NCI-H526 treated with DMSO at 0.1 percent for 48 hours (cell line): ENCODE measurements at places on chromosomes 11 and 22.

DNA sequence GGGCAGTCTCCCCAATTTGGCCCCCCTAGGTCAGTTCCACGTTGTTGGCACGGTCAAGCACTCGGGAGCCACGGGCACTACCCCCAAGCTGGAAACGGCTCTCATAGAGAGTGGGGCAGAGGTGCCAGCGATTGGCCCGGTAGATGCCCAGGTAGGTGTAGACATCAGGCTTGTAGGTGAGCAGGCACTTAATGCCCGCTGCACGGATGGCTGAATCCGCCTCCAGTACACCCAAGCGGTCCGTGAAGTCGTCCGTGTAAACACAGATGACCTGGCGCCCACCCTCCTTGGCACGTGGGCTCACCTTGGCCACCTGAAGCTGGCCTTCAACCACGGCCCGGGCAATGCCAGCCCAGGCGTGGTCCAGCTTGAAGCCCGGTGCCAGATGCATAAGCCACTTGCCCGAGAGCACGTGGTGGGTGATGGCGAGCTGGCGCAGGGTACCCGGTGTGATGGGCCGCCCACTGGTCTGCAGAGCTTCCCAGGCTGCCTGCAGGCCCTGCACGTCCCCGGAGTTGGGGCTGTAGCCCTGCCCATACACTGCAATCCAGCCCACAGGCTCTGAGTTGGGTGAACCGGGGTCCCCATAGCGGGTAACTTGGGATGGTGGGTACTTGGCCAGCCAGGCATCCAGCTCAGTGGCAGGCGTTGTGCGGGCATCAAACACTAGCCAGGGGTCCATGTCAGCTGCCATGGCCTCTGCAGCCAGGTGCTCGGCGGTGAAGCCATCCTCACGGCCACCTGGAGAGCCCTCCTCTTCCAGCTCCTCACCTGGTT lies 1.2 kb downstream of the C11orf68 start:
- DNase-seq: no peak

- DNase-seq: no peak
Measured at GRCh38 chr11:19646308-19646707, 66.3 kb upstream of the NAV2 start.

DNA sequence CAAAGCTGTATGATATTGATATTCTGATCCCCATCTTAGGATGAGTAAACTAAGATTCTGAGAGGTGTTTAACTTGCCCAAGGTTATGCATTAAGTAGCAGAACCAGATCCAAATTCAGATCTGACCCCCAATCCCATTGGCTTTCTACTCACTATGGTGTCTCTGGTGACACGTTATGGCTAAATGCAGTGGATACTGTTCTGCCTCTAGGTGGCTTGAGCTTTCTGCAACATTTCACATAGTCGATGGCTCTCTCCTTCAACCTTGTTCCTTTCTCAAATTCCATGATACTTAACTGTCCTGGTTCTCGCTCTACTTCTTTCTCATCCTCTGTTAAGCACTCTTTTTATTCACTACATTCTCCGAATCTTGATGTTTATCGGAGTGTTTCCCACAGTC lies 9.4 kb downstream of the C11orf97 start:
- DNase-seq: peak; percentile 25

- DNase-seq: no peak
Measured at GRCh38 chr11:64620381-64620971, 29.5 kb downstream of the SLC22A12 start.

GRCh38 chr11:73597336-73597955 lies 466 bp downstream of the FAM168A start:
- no peak for DNase-seq

- no peak for DNase-seq
Measured at GRCh38 chr11:117641008-117641915, 155.8 kb downstream of the DSCAML1 start.

DNA sequence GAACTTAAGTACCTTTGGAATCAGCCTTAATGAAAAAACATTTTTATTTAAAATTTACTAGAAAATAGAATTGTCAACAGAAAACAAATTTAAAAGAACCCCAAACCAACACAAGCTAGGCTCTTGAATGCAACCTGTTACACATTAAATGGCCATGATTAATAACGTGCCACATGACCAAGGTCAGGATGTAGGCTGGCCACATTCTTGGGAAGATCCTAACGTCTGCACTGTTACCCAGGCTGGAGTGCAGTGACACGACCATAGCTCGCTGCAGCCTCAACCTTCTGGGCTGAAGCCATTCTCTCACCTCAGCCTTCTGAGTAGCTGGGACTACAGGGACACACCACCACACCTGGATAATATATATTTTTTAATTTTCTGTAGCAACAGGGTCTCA lies 126.4 kb upstream of the APOA1 start:
- DNase-seq: no peak

DNA sequence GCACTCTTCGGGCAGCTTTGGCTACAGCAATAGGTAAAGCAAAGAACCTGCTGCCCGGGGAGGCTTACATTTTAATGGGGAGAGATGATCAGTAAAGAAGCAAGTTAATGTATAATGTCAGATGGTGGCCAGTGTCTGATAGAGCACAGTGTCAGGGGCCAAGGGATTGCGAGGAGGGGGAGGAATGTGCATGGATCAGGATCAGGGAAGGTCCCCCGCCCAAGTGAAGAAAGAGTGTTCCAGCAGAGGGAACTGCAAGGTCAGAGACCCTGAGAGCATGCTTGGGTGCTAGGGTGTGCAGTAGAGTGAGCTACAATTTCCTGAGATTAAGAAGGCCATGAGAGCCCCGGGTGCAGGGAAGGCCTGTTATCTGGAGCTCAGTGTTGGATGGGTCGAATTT lies 39.7 kb downstream of the TIMP3 start:
- no peak for DNase-seq

DNA sequence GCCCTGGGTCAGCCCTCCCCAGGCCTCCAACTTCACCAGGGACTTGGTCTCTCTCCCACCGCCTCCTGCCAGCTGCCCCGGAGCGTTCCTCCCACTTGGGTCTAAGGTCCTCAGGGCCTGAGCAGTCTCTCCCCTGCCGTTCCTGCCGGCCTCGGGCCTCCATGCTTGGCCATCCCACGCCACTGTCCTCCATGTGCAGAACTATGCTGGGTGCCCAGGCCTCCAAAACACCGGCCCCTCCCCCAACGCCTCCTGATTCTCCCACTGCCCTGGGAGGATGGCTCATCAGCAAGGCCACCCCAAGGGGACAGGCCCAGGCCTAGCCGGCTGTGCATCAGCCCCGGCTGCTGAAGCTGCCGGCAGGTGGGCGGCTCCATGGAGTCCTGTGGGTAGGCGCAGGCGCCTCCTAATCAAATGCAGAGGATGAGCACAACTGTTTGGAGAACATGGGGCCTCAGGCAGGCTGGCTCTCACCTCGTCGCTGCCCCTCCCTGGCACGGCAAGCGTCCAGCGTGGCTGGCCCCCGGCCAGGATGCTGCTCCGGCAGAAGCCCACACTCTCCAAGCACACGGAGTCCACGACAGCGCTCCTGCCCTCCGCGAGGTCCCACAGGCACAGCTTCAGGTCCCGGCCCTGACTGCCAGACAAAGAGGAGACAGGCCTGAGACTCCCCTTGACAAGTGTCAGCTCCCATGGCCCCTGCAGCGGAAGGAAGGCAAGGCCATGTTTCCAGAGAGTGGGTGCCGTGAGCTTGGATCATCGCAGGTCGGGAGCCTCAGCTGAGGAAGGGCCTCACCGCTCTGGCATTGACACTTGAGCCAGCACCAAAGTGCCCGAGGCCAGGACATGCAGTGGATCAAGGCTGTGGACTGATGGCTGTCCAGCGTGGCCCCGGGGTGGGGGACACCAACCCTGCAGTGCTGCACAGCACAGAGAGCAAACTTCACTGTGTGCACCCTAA lies 42.6 kb downstream of the GNB1L start:
- DNase-seq: no peak

DNA sequence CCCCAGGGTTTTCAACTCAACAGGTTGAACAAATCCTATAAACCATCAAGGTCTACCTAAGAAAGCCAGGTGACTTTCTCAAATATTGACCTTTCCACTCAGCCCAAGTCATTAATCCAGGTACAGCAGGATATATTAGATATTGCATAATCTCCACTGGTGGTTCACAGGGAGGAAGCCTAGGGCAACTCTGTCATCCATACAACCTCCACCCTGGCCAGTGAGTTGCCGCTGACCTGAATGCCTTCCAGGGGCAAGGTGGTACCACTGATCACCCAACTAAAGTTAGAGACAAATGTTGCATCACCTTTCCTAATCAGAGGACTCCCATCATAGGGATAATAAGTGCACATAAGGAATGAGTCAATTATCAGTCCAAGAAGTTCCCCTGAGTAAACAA lies 22.9 kb downstream of the GUCD1 start:
- DNase-seq: no peak

DNA sequence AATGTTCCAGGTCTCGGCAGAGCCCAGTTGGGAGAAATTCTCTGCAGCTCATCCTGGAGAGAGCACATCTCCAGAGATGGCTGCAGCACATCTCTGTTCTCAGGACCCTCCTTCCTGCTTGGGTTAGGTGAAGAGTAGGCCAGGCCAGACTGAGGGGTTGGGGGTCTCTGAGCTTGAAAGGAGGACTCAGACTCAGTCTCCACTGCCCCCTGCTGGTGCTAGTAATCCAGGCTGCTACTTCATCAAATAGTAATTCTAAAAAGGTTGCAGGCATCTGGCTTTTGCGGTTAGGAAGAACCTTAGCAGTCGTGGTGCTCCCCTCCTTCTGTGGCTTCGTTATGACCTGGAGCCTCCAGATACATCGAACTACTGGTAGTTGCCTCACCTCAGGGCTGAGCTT lies 9.7 kb downstream of the TUB start:
- peak; percentile 39 for DNase-seq

DNA sequence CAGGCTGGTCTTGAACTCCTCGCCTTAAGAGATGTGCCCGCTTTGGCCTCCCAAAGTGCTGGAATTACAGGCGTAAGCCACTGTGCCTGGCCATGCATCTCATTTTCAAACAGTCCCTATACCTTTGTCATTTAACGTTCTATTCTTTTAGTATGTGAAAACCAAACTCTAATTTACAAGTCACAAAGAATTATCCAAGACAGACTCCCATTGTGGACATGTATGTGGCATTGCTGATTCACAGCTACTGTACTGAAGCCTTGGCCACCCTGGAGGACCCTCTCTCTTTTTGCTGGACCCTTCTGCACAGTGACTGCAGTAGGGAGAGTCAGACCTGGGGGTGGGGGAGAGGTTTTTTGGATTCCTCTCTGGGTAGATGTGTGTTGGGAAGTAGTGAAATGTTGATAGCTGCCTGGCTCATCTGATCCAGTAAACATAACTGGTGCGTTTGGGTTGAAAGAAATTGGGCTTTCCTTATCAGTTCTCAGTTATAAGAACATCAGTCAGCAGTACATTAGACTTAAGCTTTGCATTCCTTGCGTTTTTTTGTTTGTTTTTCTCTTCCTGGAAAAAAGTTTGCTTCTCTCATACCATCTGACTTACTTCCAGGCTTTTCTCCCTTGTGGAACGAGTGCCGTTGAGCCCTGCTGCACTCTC lies 65.9 kb downstream of the MED15 start:
- no peak for DNase-seq

DNA sequence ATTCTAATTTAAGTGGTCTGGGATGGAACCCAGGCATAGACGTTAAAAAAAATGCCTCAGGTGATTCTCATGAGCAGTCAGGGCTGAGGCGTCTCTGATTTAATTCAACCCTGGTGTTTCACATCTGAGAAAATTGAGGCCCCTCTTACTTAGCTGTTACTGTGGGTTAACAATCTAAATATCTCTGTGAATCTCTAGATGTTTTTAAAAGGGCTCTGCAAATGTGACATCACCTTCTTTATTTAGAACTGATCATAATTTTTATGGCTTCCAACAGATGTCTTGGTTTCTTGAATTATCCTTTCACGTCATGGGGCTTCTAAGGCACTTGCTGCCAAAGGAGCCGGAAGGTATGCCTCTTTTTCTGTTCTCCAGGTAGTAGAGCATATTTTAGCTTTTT lies 76.1 kb upstream of the LIN7C start:
- DNase-seq: no peak

DNA sequence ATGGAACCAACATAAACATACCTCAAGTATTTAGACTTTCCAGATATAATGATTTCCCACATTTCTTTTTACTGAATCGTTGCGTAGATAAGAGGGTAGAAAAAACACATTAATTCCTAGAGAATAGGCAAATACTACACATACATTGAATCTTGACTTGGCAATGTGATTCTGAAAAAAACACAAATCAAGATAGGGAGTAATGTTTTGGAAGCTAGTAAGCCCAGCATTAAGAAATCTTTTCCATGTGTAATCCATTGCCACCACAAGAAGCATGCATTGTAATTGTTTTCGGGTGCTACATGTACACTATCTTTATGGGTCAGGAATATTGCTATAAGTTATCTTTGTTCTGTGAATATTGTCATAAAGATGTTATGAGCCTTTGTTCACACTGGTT lies 269.8 kb upstream of the PDGFD start:
- DNase-seq: no peak

DNA sequence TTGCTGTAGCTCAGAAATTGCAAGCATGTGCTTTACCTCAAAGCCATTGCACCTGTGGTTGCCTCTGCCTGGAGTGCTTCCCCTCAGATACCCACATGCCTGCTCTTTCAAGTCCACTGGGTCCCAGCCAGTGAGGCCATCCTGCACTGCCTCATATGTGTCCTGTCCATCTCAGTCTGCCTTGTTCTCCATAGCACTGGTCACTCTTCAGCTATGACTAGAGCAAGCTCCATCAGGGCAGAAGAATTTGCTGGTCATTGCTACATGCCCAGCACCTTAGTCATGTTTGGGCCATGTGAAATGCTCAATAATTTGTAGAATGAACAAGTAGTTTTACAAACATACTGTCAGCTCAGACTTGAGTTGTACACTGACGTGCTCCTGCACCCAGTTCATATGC lies 64.4 kb upstream of the HORMAD2 start:
- no peak for DNase-seq

DNA sequence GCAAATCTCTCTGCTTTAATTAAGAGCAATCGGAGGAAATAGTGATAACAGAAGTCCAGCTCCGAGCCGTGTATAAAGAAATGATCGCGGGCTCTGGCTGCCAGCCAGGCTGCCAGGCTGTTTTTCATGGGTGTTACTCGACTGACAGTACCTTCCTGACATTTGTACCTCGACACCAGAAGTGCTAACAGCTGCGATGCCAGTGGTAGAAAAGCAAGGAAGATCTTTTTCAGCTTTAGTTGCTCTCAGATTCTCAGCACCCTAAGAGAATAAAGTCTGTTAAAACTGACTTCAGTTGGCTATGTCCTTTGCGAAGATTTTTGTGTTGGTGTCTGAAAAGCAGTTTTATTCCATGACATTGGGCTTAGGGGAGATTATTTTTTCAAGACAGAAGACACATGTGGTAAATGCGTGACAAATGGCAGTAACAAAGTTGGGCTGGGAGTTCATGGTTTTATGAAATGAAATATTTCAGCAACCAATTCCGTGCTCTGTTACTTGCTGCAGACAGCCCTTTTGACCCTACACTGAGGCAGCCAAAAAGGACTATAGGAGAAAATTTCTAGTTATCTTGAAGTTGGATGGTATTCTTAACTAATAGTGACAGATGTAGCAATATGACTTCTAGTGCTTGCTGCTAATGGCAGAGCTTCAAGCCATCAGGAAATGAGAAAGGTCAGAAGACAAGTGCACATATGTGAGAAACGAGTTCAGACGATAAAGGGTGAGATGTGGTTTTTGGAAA lies 296.2 kb downstream of the CNTN5 start:
- DNase-seq: no peak
